ENCODE measurements at places on chromosomes 13 and 19. TPM values are rescaled to one million over a fixed set of nuclear protein-coding genes. Genes with fewer than 3 reads are reported as not detected.

MYBPC2 gene
- 3.8 TPM for total RNA-seq

ZNF567 gene
- 15.8 TPM for total RNA-seq

GARIN5A gene
- 13.3 TPM for total RNA-seq

CD33 gene
- 0.12 TPM for total RNA-seq

DNA sequence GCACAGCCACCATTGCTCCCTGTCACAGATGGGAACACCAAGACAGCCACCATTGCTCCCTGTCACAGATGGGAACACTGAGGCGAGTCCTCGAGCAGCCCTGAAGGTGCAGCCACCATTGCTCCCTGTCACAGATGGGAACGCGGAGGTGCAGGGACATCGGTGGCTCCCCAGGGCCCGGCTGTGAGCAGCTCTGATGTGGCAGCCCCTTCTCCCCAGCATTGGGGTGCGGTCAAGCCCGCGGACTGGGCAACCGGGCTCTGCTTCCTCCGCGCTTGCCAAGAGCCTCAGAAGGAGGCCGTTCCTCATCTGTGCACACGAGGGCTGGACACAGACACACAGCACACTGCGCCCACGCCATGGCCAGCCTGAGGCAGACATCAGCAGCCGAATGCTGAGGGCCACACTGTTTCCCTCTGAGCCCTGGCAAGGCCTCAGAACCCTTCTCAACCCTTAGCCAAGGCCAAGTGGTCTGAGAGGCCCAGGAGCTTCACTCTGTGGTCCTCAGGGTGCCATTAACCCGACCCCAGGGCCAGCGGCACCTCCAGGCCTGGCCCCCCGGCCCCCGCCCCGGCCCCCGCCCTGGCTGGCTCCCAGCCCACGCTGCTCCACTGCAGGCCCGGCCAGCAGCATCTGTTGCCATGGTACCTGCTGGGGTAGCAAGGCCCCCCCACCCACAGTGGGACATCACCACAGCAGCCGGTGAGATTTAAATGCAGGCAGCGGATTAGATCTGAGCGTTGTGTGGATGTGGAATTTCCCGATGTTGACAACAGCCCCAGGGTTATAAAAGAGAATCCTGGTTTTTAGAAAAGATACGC lies 18.4 kb downstream of the C2CD4C start:
- DNase-seq, result no peak

- peak; percentile 96 for DNase-seq
Observed at GRCh38 chr19:38527466-38528136, 90.2 kb downstream of the MAP4K1 start.

DNA sequence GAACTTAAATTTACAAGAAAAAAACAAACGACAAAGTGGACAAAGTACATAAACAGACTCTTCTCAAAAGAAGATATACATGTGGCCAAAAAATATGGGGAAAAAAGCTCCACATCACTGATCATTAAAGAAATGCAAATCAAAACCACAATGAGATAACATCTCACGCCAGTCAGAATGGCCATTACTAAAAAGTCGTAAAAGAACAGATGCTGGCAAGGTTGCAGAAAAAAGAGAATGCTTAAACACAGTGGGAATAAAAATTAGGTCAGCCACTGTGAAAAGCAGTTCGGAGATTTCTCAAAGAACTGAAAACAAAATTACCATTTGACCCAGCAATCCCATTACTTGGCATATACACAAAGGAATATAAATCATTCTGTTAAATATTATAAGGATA lies 132.7 kb downstream of the UGGT2 start:
- no peak for DNase-seq

DNA sequence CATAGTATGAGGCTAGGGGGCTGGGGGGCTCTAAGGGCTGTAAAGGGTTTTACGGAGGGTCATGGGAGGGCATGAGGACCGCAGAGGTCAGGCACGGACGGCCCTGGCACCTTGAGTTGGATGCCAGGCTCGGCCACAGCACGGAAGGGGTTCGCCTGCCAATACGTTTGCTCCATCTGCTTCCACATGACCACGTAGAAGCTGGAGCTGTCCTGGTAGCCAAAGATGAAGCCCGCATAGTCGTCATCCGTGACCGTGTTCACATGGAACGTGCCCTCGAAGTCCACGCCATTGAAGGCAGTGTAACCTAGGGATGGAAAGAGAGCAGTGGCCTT lies 6.4 kb downstream of the COMP start:
- DNase-seq, result no peak

- DNase-seq, result no peak
Observed at GRCh38 chr13:20408181-20408580, 117.5 kb downstream of the CRYL1 start.

DNA sequence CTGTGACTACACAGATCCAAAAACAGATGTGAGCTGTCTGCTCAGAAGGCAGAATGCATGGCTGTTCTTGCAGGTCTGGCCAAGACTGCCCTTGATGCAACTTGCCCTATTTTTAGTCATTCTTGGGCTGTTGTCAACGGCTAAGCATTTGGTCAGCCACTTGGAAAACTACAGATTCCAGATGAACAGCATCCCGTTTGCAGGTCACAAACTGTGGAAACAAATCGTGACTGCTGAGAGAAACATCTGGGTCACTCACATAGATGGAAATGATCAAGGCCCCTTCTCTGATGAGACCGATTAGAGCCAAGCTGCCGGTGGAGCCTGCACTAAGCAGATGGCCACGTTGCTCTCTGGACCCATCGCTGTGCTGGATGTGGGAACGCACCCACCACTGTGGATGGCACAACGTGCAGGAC lies 15.4 kb upstream of the METTL21C start:
- DNase-seq, result no peak

DNA sequence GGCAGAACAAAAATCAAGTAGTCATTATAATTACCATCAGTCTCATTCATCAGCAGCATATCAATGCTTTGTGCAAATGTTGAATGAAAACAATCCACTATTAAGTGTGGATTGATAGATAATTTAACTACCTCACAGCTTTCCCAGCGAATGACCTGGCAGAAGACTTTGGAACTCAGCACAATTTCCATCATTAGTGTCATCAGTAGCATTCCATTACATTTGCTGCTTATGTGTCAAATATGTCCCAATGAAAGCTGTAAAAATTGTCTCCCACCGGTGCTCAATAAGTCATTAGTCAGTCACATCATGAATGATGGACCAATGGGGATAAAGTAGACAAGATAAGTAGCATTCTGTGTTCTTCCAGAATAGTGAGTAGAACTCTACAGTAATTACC lies 1513.5 kb upstream of the PRR20A start:
- DNase-seq, result no peak

- peak; percentile 94 for DNase-seq
Observed at GRCh38 chr19:5397804-5398692, 57.2 kb upstream of the ZNRF4 start.

All from GM23338 (cell line).